ENCODE measurements at places on chromosomes 7 and 10.

GRCh38 chr7:29946428-29947186, 43.0 kb downstream of the SCRN1 start:
- no peak for DNase-seq

DNA sequence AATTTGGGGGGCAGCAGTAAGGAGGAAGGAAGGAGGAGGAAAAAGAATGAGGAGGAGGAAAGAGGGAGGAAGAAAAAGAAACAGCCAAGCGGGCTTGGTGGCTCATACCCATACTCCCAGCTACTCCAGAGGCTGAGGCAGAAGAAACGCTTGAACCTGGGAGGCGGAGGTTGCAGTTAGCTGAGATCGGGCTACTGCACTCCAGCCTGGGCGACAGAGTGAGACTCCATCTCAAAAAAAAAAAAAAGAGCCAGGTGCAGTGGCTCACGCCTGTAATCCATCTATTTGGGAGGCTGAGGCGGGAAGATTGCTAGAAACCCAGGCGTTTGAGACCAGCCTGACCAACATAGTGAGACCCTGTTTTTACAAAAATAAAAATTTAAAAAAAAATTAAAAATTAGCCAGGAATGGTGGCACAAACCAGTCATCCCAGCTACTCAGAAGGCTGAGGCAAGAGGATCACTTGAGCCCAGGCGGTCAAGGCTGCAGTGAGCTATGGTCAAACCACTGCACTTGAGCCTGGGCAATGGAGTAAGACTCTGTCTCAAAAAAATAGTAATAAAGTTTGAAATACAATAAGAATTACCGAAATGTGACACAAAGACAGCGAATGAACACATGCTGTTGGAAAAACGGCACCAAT, 14.1 kb upstream of the CRCP start:
- DNase-seq: no peak

DNA sequence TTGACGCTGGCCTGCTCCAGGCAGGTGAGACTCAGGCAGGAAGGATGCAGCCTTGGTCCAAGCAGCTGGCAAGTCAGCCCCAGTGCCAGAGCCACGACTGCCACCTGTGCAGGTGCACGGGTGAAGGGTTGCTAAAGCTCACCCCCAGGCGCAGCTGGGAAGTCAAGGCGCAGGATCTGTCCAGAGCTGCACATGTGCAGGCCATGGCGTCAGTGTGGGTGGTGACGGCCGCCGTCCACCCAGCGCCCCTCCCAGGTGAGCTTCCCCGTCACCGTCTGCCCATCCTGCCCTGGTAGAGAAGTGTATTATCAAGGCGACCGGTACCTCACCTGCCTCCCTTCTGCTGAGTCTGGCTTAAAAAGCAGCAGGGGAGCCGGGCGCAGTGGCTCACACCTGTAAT, 110.1 kb downstream of the MAD1L1 start:
- no peak for DNase-seq

- DNase-seq: no peak
Observed at GRCh38 chr7:155721056-155721455, 76.6 kb downstream of the RBM33 start.

DNA sequence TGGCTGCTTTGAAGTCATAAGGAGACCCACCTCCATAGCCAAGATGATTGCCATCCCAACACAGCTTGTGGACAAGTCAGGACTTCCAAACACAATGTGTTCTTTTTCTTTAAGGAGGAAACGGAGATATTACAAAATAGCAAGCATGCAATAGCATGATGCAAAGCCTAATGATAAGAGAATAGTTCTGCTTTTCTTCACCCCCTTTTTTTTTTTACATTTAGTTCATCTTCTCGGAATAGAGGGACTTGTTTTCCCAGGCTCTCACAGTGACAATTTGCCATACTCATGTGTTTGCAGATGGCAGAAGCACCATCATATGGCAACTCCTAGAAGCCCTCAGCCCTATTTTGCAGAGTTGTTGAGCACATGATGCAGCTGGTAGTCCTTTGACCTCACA, 119.8 kb downstream of the ITGB8 start:
- DNase-seq: no peak

GRCh38 chr10:26543567-26544306, 105.6 kb downstream of the APBB1IP start:
- no peak for DNase-seq

- DNase-seq: no peak
Observed at GRCh38 chr7:135716677-135717238, 11.2 kb downstream of the SLC13A4 start.

- DNase-seq: no peak
Observed at GRCh38 chr7:123198111-123198510, 1.7 kb downstream of the SLC13A1 start.

DNA sequence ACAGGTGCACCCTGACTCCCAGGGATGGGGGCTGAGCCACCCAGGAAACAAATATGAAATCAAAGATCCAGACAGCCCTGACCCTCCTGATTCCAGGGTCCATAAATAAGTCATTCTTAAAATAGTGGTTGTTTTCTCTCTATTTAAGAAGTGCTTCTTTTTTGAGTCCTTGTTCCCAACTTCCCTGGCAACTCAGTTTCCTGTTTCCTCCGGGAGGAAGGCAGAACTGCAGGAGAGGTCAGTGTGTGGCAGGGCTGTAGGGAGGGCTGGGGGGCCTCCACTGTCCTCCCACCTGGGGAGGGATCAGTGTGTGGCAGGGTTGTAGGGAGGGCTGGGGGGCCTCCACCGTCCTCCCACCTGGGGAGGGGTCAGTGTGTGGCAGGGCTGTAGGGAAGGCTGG, 88.7 kb upstream of the PDGFA start:
- no peak for DNase-seq

- no peak for DNase-seq
Observed at GRCh38 chr7:100198266-100198665, 20.5 kb downstream of the STAG3 start.

DNA sequence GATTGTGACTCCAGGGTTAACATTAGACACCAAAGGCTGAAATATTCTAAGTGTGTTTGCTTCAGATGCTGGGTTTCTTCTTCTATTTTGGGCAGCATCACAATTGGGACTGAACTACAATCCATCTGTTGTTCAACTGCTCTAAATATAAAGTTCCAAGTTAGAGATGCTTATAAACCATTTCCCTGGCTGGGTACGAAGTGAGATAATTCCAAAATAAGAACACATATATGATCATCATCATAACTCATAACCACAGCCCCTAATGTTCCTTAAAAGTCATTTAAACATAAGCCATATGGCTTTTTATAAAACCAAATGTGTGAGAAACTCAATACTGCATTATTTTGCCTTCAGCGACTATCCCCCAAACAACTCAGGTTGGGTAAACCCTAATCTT, 28.8 kb downstream of the DNA2 start:
- no peak for DNase-seq

DNA sequence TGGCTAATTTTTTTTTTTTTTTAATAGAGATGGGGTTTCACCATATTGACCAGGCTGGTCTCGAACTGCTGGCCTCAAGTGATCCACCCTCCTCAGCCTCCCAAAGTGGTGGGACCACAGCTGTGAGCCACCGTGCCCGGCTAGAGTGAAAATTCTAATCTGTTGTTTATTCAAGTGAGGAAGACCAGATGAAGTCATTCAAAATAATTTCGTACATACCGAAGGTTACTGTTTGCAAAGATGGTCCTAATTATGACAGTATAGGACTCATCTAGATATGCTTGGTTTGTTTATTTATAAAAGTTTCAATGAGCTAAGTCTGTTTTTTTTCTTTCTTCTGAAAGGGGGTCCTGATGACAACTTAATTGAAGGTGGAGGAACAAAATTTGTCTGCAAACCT, 376.8 kb downstream of the EXOC4 start:
- no peak for DNase-seq

- no peak for DNase-seq
Observed at GRCh38 chr10:60739558-60739957, 38.7 kb upstream of the CDK1 start.

DNA sequence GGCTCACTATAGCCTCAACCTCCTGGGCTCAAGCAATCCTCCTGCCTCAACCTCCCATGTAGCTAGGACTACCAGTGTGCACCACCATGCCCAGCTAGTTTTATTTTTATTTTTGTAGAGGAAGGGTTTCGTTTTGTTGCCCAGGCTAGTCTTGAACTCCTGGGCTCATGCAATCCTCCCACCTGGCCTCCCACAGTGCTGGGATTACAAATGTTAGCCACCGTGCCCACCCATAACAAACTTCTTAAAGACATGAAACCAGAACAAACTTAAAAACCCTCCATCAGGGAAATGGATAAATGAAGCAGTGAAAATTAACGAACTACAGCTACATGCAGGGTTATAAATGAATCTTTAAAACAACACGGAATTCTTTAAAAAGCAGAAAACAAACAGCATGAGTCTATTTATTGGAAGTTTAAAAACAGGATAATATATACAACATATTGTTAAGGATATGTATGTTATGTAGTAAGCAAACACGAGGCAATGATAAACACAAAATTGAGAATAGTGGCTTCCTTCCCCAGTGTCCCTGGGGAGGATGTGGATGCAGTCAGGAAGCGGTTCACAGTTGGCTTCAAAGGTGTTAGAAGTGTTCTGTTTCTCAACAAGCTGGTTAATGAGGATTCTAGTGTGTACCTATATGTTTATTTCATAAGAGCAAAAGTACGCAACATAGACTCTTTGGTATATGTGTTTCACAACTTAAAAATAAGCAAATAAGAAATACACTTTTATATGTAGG, 128.2 kb upstream of the IMMP2L start:
- no peak for DNase-seq

DNA sequence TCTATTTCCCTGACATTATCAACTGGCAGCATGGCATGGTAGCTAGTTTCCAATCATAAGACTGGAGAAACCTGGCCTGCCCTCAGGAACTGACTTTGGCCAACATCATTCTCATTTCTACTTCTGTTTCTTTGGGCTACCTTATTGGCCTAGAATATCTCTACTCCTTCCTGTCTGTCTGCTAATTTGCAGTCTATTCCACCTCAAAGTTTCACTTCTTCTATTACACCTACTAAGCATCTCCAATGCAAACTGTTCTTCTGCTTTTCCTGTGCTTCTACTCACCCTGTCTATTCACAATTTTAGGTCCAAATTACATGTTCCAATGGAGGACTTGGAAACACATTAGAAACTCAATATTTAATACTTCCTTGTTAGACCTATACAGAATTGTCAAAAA, 65.6 kb downstream of the ZNF503 start:
- no peak for DNase-seq

DNA sequence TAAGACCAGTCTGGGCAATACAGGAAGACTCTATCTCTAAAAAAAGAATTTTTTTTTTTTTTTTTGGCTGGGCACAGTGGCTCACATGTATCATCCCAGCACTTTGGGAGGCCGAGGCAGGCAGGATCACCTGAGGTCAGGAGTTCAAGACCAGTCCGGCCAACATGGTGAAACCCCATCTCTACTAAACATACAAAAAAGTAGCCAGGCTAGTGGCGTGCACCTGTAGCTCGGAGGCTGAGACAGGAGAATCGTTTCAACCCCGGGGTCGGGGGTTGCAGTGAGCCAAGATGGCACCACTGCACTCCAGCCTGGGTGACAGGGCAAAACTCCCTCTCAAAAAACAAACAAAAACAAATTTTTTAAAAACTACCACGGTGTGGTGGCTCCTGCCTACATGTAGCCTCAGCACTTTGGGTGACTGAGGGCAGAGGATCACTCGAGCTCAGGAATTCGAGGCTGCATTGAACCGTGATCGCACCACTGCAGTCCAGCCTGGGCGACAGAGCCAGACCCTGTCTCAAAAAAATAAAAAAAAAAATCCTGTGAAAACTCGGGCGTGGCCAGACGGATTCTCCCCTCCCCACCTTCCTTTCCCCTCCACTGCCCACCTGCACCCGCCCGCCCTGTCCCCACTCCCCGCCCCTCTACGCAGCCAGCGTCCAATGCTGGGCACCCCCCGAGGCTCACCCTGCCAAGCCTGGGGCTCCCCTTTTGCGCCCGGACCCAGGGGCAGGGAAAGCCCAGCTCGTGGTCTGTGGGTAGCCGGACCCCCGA, 745 bp upstream of the ORAI2 start:
- DNase-seq: no peak

- no peak for DNase-seq
Observed at GRCh38 chr7:36735172-36735571, 10.9 kb upstream of the AOAH start.

GRCh38 chr7:54946271-54946670, 72.5 kb upstream of the EGFR start:
- DNase-seq: no peak

DNA sequence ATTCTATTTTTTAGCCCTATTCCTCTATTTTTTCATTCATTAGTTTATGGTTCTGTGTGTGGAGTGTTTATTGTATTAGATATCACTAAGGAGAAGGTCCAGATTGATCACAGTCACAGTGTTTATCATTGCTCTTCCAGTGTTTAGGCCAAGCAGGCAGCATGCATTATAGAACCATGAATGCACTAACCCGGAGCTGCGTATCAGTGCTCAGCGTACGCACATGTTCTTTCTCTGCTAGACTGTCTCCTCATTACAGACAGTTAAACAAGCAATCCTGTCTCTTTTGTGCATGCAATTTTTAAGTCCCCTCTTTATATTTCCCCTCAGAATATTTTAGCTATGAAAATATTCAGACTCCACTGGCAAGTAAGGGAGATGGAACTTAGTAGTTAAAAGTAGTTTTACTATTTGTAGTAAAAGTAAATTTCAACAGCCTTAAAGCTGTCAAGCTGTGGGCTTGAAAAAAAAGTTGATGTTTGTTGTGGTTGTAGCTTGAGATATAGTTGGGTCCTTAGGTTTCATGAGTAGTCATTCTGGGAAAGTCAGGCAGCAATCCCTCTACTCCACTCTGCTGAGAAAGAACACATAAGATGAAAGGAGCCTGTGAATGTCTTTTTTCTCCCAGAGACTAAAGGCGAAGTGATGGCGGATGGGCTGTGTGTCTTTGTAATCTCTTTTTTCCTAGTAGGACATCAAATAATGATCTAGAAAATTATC, 260.4 kb downstream of the CDK14 start:
- no peak for DNase-seq
